ENCODE measurements at places on chromosomes 16 and 17. TPM values are rescaled to one million over a fixed set of nuclear protein-coding genes. Genes with fewer than 3 reads are reported as not detected.

GRCh38 chr16:84410361-84411138, 42.2 kb downstream of the ATP2C2 start:
- ATAC-seq, result peak; percentile 35

DNA sequence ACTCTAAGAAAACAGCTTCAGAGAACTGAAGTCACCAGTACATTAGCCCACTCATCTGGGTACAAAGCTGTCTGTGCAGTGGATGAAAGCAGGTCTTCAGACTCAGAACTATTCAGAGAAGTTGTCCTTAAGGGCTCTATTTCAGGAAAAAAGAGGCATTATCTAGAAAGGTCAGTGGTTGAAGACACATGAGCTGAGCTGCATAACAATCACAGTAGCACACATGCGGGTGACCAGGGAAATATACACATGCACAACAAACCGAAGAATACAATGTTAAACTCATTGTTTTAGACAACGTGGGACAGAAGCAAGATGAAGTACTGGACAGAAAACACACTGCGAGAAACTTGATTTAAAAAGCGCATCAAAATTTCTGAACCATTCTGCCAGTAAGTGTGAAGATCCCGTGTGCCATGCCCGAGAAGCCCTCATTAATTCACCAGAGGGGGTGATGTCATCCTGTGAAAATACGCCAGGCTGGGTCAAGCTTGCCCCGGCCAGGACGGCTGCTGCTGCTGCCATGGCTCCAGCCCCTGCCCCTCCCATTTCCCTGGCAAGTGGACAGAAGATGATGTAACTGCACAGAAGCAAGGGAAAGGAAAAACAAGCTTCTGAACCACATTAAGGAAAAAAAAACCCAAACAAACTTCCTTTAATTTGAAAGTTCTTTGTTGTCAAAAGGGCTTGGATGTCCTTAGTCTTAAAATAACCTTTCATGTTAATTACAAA, 10.1 kb downstream of the DYNC1LI2 start:
- ATAC-seq, result peak; percentile 90

DNA sequence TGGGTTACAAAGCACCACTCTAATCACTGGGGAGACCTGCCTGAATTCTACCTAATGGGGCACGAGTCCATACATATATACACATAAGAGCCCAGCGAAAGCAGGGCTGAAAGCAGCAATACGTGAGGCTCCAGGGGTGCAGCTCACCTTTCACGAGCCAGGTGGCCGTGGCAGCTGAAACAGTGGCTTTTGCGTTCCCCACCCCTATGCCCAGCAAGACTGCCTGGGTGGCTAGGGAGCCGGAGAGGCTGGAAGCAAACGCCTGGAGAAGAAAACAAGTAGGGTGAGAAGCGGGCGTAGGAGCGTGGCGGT, 618 bp downstream of the RUSF1 start:
- ATAC-seq, result peak; percentile 34

DNA sequence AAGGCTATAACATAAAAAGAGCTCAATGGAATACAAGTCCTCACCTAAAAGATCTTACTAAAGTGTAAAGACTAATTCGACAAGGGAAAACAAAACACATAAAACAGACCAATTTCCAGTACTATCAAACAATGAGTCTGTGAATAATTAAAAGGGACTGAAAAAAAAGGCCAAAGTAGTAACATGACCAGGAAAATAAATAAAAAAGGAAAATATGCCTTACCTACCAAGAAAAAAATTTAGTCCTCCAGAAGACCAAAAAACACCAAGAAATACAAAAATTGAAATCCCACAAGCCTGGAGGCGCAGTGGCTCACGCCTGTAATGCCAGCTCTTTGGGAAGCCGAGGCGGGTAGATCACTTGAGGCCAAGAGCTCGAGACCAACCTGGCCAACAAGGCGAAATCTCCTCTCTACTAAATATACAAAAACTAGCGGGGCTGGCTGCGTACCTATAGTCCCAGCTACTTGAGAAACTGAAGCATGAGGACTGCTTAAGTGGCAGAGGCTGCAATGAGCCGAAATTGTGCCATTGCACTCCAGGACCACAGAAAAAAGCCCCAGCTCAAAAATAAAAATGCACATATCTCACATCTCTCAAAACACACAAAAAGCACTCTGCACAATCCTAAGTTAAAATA, 60.8 kb downstream of the TEX14 start:
- ATAC-seq, result no peak

DNA sequence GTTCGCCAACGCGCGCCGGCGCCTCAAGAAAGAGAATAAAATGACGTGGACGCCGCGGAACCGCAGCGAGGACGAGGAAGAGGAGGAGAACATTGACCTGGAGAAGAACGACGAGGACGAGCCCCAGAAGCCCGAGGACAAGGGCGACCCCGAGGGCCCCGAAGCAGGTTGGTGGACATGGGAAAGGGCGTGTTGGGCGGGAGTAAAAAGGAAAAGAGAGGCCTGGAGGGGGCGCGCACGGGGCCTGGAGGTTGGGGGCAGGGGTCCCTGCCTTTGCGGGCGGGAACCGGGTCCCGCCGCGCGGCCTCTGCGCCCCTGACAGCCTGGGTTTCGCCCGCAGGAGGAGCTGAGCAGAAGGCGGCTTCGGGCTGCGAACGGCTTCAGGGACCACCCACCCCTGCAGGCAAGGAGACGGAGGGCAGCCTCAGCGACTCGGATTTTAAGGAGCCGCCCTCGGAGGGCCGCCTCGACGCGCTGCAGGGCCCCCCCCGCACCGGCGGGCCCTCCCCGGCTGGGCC, 2.1 kb downstream of the IRX5 start:
- no peak for ATAC-seq

GRCh38 chr16:86541560-86541959, 13.5 kb downstream of the MTHFSD start:
- ATAC-seq, result no peak

The CXCL16 gene
- 15.7 TPM for total RNA-seq

The SLC35G6 gene
- not detected for total RNA-seq

The TBC1D3 gene
- not detected for total RNA-seq

The SMIM5 gene
- 10.1 TPM for total RNA-seq
